ENCODE measurements at places on chromosomes 7 and 10.

GRCh38 chr7:20588678-20589077, 26.8 kb upstream of the ABCB5 start:
- no peak for DNase-seq

DNA sequence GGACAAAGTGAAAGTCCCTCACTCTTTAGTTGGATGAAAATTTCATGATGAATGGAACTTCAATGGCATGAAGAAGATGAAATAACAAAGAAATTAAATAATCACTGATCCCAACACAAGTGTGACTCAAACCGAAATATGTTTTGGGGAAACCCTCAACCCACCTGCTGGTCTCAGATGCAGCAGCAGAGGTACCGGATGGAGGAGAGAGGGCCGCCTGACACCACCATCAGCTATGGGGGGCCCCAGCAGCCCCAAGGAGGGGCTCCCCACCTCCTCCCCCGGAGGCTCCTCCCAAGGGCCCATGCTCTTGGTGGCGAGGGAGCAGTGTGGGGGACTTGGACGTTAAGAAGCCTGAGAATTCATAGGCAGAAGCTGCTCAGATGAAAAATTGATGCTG, 137.2 kb upstream of the ADARB2 start:
- no peak for DNase-seq

GRCh38 chr7:19404912-19405329, 259.7 kb upstream of the FERD3L start:
- DNase-seq = no peak

GRCh38 chr7:69681181-69681580, 82.9 kb downstream of the AUTS2 start:
- DNase-seq = no peak

GRCh38 chr7:73308074-73308664, 457 bp downstream of the NSUN5 start:
- DNase-seq = no peak

GRCh38 chr7:100694098-100694745, at the start of gene GIGYF1:
Gene GIGYF1, minus strand, starts transcription at chr7:100694250. Its CDS starts 6,012 bp downstream, at chr7:100688238.
- peak; percentile 70 for DNase-seq

DNA sequence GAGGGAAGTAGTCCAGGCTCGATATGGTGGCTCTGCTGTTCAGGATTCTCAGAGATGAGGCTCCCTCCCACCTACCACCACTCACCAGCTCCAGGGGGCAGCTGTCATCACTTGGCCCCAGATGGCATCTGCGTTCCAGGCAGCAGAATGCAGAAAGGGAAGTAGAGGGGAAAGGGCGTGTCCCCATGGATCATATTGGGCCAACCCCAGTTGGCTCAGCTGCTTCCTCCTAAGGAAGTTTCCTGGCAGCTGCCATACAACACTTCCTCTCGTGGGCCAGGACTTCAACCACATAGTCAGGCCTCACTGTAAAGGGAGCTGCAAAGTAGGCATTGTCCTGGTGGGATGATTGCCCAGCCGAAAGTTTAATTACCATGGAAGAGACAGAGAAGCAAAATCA, 1.6 kb upstream of the TEX36 start:
- no peak for DNase-seq

- DNase-seq = no peak
Observed at GRCh38 chr10:1189166-1190051, 133.2 kb downstream of the WDR37 start.

DNA sequence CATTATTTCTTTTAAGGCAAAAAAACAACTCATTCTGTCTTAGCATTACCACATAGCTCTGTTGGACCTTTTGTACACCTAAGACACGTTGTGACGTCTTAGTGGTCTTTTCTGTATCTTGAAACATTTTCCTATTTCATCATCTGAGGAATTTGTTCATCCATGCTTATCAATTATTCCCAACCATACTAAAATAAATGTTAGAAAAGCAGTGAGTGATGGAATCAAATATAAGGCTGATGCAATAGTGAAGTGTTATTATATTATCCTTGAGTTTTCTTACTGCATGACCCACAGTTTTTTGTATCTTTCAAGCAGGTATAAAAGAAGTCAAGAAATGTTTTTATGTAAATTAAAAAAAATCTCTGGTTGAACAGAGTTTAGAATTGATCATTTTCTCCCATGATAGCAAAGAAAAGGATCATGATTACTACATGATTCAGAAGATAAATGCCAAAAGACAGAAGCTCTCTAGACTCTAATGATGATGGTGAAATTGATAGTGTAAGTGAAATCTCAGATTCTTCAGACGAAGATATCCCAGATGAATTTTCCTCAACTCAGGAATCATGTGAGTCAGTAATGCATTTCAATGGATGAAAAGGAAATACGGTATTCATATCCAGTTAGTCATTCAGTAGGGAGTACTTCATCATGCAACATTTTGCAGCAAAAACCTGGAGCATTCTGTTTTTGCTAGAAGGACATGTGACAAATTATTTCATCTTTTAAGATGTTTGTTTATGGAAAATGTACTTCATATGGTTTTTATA, 51.4 kb downstream of the CELF2 start:
- no peak for DNase-seq

DNA sequence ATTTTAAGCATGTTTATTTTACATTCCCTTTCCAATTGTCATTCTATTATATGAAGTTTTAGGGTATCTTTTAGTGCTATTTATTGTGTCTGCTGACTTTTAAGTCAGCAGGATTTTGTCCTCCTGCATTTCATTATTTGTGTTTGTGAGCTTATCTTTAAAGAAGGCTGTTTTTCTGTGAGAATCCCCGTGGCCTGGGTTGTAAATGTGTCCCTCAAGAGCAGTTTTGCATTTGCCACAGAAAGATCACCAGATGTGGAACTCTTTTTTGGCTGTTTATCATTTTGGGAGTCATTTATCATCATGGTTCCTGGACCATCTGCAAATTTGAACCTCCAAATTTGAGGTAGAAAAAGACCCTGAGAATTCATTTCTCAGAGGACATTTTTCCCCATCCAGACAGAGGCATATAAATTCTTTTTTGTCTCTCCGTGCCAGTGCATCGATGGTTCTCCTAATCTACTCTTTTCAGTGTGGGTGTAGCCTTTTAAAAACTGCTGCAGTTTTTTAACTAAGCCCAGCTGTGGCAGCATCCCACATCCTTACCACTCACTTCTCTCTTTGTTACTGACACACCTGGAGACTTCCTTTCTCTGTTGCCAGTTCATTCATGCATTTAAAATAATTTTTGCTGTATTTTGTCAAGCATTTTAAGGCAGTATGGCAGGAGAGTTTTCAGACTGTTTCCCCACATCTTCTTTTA, 20.1 kb upstream of the MTURN start:
- DNase-seq = no peak

- DNase-seq = no peak
Observed at GRCh38 chr10:94358480-94358879, 4.3 kb downstream of the NOC3L start.

DNA sequence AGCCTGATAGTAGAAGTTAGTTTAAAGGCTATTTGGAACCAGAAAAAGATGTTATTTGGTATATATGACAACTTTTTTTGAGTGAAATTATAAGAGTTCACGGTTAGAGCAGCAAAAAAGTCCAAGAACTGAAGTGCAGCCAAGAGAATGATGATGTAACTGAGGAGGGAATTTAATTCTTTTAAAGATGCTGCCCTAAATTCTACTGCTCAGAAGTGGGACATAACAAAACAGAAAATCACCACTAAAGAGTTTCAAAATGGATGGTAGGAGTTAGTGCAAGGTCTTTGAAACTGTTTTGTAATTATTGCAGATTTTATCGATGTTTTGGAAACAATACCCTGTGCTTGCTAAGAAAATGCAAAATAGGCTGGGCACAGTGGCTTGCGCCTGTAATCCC, 6.5 kb downstream of the SAMD8 start:
- no peak for DNase-seq

DNA sequence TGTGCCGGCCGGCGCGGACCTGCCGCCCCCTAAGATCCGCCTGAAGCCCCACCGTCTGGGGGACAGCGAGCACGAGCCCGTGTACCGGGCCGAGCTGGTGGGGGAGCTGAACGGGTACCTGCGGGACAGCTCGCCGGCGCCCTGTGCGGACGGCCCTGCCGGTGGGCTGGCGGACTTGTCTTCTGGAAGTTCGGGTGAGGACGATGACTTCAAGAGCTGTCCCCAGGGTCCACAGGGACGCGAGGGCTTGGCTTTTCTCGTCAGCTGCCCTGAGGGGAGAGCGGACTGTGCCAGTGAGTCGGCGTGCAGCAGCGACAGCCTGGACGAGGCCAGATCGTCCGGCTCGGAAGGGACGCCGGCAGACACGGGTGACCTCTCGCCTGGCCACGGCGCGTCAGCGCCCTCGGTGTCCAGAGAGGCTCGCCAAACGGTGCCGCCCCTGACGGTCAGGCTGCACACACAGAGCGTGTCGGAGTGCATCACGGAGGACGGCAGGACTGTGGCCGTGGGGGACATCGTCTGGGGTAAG, 8.5 kb downstream of the PWWP2B start:
- no peak for DNase-seq

DNA sequence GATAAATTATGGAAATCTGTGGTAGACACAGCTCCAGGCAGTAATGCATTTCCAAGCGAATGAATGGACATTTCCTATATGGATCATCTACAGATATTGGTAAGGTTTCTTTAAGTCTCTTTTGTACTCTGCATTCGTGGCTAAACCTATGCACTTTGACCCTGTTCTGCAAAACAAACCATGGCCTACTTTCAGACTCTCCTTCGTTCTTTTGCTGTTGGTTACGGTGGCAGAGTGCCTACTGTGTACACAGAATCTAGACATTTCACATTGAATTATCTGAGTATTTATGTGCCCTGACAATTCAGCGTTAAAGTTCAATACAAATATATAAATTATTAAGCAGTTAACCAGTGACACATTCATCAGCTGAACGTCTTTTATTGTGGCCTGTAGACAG, 93.3 kb downstream of the MGMT start:
- DNase-seq = no peak

GRCh38 chr10:13659887-13660550, 73.3 kb downstream of the PRPF18 start:
- peak; percentile 72 for DNase-seq

GRCh38 chr7:81272176-81272575, 353.3 kb upstream of the SEMA3C start:
- DNase-seq = no peak

GRCh38 chr7:94414481-94414880, 19.8 kb downstream of the COL1A2 start:
- DNase-seq = no peak

- no peak for DNase-seq
Observed at GRCh38 chr10:114131094-114131493, 42.9 kb downstream of the CCDC186 start.

DNA sequence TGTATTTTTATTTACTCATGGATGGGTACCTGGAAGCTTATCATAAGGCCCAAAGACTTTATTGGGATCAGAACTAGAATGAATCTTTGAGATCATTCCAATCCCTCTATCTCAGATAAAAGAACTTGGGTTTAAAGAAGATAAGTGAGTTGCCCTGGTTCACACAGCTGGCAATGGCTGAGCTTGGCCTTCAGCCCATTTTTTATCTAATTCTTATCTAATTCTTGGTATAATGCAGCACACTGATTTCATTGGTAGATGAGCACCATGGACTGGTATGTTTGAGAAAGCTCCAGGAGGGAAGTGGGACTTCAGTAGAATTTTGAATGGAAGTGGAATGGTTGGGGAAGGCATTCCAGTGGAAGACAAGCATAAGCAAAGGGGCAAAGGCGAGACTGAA, 558.9 kb downstream of the REEP3 start:
- no peak for DNase-seq

GRCh38 chr7:129832282-129832681, 120.5 kb downstream of the UBE2H start:
- DNase-seq = no peak

- no peak for DNase-seq
Observed at GRCh38 chr10:121323443-121323842, 274.8 kb downstream of the FGFR2 start.

- no peak for DNase-seq
Observed at GRCh38 chr10:127535802-127536515, 13.2 kb upstream of the NPS start.

DNA sequence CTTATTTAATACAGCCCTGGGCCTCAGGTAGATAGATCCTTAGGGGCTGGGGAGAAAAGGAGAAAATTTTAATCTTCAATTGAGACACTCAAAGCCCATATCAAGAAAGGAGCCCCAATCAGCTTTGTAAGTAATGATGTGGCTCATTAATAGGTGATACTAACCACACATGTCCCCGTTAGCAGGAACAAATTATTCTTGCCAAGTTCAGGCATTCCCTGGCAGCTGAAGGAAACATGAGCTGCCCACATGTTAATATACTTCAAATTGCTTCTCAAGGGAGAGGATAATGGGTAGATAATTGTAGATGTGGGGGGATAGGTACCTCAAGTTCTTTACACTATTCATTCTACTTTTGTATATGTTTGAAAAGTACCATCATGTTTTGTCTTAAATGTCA, 14.5 kb downstream of the IFIT5 start:
- DNase-seq = no peak

DNA sequence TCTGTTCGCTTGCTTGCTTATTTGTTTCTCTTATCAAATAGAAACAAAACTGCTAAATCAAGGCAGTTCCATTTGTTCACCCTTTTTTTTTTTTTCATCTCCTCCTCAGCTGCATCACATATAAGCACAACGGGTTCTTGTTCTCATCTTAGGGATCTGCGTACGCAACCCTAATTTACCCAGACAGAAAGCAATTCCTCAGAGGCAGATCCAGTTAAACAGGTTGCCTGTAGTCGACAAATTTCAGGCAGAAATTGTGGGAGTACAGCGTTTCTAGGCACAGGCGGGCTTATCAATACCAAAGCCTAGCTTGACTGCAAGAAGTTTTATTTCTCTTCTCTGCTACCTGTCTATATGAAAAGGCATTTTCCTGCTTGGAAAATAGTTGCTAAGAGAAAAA, 565.4 kb downstream of the NXPH1 start:
- no peak for DNase-seq

GRCh38 chr10:61842755-61843497, 58.6 kb upstream of the ARID5B start:
- no peak for DNase-seq

GRCh38 chr10:92832998-92833650, 15.2 kb upstream of the EXOC6 start:
- DNase-seq = no peak

DNA sequence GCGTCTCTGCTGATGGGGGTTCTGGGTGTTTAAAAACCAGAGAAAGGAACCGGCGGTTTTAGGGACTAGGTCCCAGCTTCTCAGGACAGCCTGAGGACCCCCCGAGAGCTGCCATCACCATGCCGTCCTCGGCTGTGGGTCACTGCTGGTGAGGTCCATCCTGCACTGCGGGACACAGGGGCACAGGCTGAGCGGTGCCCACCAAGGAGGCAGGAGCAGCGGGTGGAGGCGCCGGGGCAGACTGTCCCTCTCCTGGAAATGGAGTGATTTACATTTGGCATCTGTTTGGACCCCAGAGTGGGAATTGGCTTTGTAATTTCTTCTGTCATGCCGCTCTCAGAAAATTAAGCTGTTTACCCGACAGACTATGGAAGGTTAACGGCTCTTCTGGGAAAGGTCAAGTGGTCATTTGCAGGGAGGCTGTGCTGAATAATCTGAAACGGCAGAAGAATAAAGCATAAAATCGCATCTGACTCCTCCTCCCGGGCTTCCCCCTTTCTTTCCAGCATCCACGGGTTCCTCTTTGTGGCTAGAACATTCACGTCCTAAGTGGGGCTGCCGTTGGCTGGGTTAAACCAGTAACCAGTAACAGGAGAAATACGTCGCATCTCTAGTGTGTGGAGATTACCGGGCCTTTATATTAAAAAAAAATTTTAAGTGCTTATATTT, 31.7 kb downstream of the LHPP start:
- no peak for DNase-seq

All from hypothalamus (tissue), 51 donors.